ENCODE measurements at places on chromosomes 6 and 20.

GRCh38 chr20:48531505-48531904, 296.3 kb downstream of the PREX1 start:
- no peak for DNase-seq

DNA sequence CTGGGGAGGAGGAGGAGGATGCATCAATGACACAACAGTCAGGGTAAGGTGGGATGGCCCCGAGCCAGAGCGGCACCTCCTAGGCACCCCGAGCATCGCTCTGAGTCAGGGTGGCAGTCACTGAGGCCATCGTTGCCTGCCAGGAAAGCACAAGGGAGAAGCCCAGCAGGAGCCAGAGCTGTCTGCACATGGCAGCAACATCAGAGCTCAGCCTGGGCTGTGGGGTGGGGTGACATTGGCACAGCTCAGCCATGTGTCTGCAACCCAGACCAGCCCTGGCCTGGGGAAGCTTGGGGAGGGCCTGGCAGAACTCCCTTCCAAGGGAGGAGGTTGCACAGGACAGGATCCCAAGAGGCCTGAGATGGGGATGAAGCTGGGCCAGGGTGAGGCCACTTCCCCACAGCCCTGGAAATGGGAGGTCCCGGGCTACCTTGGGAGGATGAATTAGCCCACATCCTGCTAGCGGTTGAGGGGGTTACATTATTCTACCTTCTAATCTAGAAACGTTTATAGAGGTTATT, 255.6 kb downstream of the MAFB start:
- no peak for DNase-seq

DNA sequence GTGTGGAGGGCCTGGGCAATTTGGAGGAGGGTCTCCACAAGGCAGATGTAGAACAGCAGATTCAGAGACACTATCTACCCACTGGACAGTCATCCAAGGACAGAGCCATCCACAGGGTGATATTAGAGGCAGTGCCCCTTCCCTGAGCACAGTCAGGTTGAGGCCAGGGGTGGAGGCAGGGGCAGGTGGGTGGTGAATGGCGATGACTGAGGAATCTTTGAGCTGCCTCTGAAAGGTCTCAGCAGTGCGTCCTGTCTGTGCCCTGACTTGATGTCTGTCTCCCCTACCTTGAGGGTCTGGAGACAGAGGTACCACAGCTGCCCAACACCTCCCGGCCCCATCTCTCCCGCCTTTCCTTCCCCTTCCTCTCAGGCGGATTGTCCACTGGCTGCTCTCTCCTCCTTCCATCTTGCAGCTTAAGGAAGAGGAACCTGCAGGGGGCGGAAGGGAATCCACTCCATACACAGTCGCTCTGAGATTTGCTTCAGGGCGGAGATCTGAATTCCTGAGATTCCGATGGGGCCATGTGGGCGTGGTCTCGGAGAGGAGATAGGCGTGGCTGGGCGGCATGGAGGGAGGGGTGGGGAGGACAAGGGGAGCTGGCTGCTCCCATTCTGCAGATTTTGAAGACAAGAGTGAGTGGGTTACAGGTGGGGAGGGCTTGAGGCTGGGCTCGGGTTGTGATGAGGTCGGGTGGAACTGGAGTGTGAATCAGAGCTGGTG, 1.7 kb downstream of the MUCL3 start:
- DNase-seq: no peak

GRCh38 chr6:153090241-153090930, 40.7 kb downstream of the RGS17 start:
- no peak for DNase-seq

DNA sequence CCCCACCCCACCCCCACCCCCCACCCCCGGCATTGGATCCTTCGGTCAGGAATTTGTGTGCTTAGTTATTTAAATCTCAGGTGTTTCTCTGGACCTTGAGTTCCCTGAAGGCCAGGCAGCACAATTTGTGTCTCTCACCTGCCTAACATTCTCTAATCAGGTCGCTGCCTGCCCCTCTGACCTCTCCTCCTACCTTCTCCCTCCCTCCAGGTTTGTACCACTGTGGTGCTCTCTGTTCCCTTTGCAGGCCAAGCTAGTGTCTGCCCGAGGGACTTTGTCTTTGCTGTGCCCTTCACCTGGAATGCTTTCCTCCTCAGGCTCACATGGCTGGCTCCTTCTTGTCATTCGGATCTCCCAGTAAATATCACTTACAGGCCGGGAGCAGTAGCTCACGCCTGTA, 131.4 kb upstream of the SLC2A12 start:
- DNase-seq: no peak

- no peak for DNase-seq
Measured at GRCh38 chr6:105038259-105038658, 81.4 kb downstream of the LIN28B start.

- DNase-seq: no peak
Measured at GRCh38 chr20:47007826-47008655, 113.4 kb downstream of the EYA2 start.

DNA sequence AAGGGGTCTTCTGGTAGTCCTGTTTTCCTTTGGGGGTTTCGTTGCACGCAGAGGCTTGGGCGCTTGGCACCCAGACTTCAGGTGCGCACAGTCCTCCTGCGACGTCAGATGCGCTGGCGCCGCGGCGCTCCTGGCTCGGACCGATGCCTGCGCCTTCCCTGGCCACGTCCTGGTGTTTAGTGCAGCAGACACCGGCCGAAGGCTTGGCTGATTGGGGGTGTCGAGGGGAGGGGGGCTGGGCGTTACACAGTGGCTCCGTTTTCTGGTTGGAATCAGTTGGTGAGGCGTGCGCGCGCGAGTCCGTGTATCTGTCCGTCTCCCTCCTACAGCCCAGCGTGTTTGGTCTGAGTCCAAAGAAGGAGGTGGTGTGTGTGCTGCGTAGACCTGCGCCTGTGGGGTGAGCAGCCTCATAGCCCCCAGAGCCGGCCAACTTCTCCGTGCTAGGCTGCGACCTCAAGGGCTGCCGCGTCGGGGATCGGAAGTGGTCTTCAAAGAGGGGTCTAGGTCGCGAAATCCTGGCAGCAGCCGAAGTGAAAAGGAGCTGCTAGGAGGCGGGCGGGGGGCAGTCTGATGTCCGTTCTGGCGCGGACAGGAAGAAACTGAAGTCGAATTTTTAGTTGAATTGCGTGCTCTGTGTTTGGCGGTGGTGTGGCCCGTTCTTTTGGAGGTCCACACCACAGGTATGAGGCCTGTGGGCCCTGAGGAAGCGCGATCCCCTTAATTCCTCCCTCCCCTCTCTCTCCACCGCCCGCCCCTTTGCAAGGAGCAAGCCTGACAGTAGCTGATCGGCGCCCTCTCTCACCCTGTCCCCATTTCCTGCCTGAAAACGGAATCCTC, 1.5 kb downstream of the SYNDIG1 start:
- DNase-seq: no peak

DNA sequence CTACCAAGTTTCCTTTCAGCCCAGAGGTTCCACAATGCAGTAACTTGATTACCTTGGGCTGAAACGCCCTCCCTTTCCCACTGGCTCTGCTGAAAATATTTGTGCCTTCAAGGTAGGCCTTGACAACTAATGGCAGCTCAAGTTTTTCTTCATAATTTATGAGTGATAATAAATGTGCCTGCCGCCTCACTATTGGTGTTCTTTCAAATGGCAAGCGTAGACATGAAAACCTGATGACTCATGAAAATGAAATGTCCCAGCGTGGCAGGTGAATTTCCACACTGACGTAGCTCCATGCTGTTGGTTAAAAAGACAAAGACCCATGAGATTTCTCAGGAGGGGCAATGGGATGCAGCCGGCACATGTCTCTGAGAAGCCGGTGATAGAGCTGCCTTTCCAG, 107.2 kb upstream of the GGTLC1 start:
- no peak for DNase-seq

GRCh38 chr6:144644776-144645175, 359.6 kb downstream of the UTRN start:
- DNase-seq: no peak
